Activated gamma-delta T cell treated with Interleukin-2 at 50 U/mL for 16 hours (primary cell): ENCODE measurements at places on chromosomes 2 and 18.

GRCh38 chr2:85929096-85930050 lies 40.6 kb upstream of the ST3GAL5 start:
- no peak for DNase-seq

GRCh38 chr2:82879803-82880202 lies 1579.3 kb downstream of the SUCLG1 start:
- DNase-seq, result no peak

GRCh38 chr2:224893848-224894247 lies 148.4 kb downstream of the DOCK10 start:
- no peak for DNase-seq

GRCh38 chr18:32157580-32157979 lies 32.3 kb upstream of the MEP1B start:
- DNase-seq, result no peak

DNA sequence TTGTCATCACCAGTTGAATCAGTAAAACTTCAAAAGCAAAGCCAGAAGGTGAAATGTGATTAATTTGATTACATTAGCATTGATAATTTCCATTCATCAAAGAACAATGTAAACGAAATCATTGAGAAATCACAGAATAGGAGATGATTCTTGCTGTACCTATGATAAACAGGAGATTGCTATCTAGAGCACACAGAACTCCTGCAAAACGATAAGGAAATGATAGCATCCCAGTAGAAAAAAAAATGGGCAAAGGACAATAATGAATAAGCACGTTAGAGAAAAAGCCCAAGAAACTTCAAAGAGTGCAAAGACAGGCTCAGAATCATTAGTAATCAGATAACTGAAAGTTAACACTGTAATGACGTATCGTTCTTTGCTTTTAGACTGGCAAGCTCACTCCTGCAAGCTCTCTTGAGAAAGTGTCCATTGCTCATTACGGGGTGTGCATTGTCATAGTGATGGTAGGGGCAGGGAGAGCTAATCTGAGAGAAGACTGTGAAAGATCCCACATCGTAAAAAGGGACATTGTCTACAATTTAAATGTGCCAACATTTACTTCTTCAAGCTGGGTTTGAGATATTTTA lies 143.6 kb downstream of the SPP2 start:
- DNase-seq, result no peak

DNA sequence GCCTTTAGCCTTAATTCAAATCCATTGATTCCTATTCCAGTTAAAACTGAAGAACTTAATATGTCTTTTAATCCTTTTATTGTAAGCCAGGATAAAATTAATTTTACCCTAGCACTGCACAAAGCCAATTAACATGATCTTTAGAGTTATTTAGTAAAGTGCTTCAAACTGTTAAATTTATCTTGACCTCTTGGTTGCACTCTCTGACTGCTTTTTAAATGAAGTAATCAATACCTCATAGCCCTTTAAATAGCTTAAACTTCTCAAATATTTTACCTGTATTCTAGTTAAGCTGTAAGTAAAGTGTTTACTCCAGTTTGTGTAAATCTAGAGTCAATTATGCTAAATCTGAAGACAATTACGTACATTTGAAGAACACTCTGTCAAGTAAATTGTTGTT lies 221.0 kb downstream of the WDR7 start:
- no peak for DNase-seq

DNA sequence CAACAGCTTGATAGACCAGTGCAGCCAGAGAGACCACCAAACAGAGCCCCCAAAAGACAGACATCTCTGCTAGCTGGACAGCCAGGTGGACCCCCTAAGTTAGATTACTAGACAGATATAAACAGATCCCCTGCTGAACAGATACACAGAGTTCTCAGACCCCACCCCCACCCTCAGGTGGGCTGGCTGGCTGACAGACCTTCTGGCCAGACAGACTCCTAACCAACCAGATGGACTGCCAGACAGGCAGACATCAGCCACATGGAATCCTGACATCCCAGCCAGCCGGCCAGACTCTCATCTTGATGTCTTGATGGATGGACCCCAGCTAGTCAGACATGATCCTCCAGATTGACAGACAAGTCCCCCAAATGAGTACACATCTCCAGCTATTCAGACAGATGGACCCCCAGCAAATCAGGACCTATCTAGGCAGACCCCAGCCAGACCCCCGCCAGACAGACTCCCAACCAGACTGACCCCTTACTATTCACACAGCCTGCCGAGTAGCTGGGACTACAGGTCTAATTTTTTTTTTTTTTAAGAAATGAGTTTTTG lies 18.0 kb downstream of the PTPN18 start:
- DNase-seq, result no peak

GRCh38 chr2:74619651-74620297 lies 28.4 kb downstream of the M1AP start:
- no peak for DNase-seq

DNA sequence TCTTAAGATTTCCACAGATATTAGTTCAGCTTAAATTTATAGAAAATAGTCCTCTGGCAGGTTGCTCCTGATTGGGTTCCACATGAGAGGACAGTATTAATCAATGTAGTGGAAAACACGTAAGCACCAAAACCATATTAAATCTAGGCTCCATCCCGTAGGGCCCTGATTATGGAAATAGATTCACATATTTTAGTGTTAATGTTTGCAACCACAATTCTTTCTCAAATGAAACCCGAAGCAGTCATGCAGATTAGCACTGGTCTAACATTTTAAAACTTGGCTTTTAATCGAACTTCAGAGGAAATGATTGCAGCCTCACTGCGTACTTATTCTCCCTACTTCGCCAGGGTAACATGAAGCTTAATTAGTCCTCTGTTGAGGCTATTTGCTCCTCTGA lies 60.9 kb downstream of the METTL4 start:
- DNase-seq, result no peak

- no peak for DNase-seq
These were observed 59.7 kb upstream of the ZC3H15 start for GRCh38 chr2:186426153-186427016.

GRCh38 chr2:231640241-231640640 lies 47.6 kb downstream of the TEX44 start:
- DNase-seq, result no peak

GRCh38 chr2:232329716-232330067 lies 48.9 kb upstream of the ALPP start:
- no peak for DNase-seq

- no peak for DNase-seq
These were observed 42.3 kb downstream of the AQP12A start for GRCh38 chr2:240733803-240734495.

GRCh38 chr18:39487932-39488331 lies 1922.3 kb upstream of the CELF4 start:
- DNase-seq, result no peak

DNA sequence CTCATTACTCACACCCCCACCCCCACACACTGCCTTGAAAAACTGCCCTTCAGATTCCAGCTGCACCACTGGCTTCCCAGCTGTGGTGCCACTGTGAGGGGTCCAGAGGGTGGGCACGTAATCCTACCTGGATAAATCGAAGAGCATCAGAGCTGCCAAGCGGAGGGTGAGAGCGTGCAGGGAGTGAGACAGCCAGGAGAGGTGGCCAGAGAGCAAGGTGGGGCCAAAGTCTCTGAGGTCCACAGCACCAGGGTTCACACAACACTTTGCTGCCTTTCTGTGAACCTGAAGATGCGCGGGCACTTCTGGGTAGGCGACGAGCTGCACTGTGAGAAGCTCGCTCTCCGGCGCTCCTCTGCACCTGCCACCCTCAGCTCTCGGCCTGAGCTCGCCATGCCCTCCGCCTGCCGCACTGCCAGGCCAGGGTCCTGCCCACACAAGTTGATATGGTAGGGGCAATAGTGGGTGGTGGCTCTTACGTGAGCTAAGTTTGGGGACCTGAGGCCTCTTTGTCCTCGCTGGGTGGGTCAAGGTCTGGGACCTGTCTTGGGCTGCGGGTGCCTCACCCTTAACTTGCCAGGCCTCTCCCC lies 83.9 kb downstream of the MARCO start:
- no peak for DNase-seq
